Ovary (tissue), 10 donors: ENCODE measurements at places on chromosomes 7 and 10. TPM values are rescaled to one million over a fixed set of nuclear protein-coding genes. Genes with fewer than 3 reads are reported as not detected.

GRCh38 chr10:92052741-92053140 lies 129.2 kb downstream of the BTAF1 start:
- DNase-seq = no peak

GRCh38 chr7:93262535-93262934 lies 30.4 kb downstream of the VPS50 start:
- no peak for DNase-seq

IKZF5 gene
- total RNA-seq = 8.2 TPM

GRCh38 chr7:149210551-149210950 lies 15.2 kb downstream of the ZNF282 start:
- DNase-seq = no peak

LANCL2 gene
- total RNA-seq = 15.6 TPM

- DNase-seq = no peak
Observed at GRCh38 chr7:45930967-45931366, 9.9 kb upstream of the IGFBP3 start.

DNA sequence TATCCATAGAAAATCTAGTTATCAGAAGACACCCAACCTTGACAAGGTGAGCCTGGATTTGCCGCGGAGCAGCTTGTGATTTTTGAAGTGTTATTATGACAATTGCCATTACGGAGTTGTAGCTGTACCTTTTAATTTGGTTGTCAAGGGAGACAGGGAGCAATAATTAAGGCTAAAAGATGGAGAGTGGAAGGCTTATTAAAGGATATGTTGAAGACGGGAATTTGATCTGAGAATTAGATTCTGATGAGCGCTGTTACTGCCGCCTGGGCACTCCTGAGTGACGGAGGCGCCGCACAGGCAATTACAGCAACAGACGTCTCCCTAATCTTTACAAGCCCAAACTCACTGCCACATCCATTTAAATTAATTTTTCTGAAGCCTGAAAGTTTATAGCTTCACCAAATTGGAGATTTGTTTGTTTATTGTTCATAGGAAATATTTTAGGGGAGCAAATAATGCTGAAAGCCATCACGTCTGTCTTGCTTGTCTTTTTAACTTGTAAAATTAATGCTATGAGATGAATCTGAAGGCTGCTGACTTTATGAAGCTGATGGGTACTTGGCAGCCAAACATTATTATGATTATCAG lies 475.0 kb upstream of the ADARB2 start:
- DNase-seq = no peak

DNA sequence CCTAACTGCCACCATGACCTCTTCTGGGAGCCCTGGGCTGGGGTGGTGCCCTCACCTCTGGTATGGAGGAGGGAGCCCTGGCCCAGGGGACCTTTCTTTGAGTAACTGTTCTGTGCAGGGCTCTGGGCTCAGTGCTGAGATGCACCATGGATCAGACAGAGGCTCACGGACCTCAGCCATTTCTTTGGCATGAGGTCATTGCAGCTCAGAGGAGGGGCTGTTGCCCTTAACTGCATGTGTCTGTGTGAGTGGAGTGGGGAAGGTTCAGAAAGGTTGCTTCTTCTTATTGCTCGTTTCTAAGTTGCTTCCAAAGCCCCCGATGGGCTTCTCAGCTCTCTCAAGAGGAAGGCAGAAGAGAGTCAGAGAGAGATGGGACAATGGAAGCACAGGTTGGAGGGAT lies 233.9 kb downstream of the RPS24 start:
- DNase-seq = no peak

- no peak for DNase-seq
Observed at GRCh38 chr7:2259480-2259879, 17.5 kb downstream of the NUDT1 start.

GRCh38 chr10:118960157-118961090 lies 69.1 kb upstream of the NANOS1 start:
- DNase-seq = peak; percentile 24

GRCh38 chr10:13684806-13685482 lies 98.2 kb downstream of the PRPF18 start:
- DNase-seq = no peak

TRIM73 gene
- total RNA-seq = 4.0 TPM

DNA sequence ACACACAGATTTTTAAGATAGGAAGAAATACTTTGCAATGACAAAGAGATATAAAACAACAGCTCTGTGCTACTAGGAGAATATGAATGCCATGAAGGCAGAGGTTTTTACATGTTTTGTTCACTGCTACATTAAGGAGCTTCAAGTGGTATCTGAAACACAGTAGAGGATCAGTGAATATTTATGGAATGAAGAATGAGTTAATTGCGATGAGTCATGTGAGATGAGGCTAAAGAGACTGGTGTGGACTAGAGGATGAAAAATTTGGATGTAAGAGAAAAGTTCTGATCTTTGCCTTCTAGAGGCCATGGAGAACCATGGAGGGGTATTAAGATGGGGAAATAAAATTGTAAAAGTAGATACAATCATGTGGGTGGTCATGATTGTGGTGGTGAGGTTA lies 434.2 kb downstream of the PHTF2 start:
- DNase-seq = no peak

DNA sequence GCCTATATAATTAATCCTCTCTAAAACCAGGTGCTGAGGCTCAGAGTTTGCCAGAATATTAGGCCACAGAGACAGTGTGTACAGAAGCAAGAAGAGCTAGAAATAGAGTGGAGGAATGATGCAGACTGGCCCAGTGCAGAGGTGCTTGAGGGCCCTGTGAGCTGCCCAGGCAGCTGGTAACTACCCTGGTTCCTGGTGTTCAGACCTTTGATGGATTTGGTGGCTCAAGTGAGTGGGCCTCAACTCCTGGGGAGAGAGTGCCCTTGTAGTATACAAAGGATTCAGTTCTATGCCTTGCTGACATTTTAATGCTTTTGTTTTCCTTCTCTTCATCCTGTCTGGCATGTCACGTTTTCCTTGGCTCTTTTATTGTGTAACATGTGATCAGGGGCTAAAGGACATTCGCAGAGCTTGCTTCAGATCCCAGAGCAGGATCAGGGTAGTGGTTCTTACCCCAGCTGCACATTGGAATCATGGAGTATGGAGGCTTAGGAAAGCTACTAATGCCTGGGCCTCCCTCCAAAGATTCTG lies 20.0 kb downstream of the LRRC4 start:
- DNase-seq = no peak

- DNase-seq = no peak
Observed at GRCh38 chr7:106111655-106112117, 426 bp downstream of the SYPL1 start.

- no peak for DNase-seq
Observed at GRCh38 chr7:27836536-27836935, 96.6 kb downstream of the TAX1BP1 start.

- DNase-seq = no peak
Observed at GRCh38 chr10:6396226-6396625, 183.8 kb downstream of the PRKCQ start.

DNA sequence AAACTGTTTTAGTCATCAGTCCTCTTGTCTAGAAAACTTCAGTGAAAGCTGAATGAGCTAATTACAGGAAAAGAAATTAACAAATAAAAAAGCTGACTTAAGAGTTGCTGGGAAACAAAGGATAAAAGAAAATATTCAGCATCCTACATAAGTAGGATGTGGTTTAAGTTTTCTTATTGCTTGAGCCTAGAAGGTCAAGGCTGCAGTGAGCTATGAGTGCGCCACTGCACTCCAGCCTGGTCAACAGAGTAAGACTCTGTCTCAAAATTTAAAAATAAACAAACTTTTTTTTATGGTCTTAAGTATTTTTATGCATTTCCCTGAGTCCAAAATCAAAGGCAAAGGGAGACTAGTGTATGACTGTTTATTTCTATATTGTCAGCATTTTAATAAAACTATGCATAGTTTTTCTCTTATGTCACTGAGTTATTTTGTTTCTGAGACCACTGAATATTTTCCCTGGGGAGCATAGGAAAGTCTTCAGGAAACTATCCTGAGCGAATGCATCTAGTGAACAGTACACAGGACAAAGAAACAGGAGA lies 40.0 kb upstream of the LRRN3 start:
- no peak for DNase-seq
